ENCODE measurements at places on chromosomes 1 and 21.

GRCh38 chr21:30351534-30351933, 3.1 kb upstream of the KRTAP23-1 start:
- DNase-seq, result no peak

GRCh38 chr1:200033511-200034261, 6.2 kb downstream of the NR5A2 start:
- DNase-seq, result no peak

DNA sequence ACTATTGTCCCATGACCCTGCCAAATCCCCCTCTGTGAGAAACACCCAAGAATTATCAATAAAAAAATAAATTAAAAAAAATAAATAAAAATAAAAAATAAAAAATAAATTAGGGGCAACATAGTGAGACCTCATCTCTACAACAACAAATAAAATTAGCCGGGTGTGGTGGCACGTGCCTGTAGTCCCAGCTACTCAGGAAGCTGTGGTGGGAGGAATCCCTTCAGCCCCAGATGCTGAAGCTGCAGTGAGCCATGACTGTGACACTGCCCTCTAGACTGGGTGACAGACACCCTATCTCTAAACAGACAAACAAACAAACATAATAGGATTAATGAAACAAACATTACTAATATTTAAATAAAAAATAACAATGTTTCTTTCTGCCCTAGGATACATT, 34.3 kb downstream of the MRPL37 start:
- no peak for DNase-seq

- DNase-seq, result no peak
Observed at GRCh38 chr1:220527279-220527907, 543 bp upstream of the MARK1 start.

GRCh38 chr1:226549094-226549936, 751 bp downstream of the STUM start:
- no peak for DNase-seq

DNA sequence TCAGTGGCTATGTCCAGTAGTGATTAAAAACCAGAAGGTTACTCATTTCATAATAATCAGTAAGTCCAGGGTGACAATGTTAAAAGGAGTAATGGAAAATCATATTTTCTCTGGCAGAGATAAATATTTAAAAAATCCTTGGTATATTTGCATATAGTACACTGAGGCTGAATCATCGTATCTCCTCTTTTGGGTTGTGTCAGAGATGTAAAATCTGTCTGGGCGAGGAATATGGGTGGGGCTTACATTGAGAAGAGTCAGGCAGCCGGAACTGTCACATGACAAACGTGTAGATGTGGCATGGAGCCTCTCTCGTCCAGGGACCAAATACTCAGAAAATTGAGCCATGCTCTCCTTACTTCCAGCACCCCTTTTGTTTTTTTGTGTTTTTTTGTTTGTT, 120.9 kb downstream of the FMN2 start:
- no peak for DNase-seq
